ENCODE measurements at places on chromosomes 7 and 10. TPM values are rescaled to one million over a fixed set of nuclear protein-coding genes. Genes with fewer than 3 reads are reported as not detected.

Gene SPDYE2
- total RNA-seq, result not detected

Gene FUOM
- 7.4 TPM for total RNA-seq

Gene ZNF212
- 16.9 TPM for total RNA-seq

Gene AGAP4
- total RNA-seq, result 24.2 TPM

Gene ATXN7L1
- 10.8 TPM for total RNA-seq

Measured in PC-9 (cell line).